ENCODE measurements at places on chromosomes 2 and 18.

DNA sequence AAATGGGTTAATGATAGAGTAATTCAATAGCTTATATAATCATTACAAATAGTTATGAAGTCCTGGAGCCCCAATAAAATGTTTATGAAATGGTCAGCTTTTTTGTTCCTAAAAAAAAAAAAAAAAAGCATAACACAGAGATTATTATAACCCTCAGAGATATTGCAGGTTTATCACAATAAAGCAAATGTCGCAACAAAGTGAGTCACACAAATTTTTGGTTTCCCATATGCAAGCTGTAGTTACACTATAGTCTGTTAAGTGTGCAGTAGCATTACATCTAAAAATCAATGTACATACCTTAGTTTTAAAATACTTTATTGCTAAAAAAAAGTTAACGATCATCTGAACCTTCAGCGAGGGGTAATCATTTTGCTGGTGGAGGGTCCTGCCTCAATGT lies 20.0 kb downstream of the WDFY1 start:
- no peak for DNase-seq

DNA sequence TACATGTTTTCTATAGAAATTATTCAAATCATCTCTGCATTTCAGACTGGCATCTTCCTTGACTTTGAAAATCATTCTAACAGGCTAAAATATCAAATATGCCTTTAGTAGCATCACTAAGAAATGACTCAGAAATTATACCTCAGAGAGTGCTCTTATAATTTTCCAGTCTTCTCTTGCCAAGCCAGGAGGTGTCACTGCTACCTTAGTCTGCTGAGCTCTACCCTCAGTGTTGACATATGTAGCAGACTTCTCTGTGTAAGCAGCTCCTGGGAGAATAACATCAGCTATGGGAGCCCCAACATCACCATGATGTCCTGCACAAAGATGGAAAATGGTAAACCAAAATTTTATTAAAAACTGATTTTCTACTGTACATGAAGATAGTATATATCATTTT lies 31.6 kb downstream of the NDUFS1 start:
- DNase-seq = no peak

DNA sequence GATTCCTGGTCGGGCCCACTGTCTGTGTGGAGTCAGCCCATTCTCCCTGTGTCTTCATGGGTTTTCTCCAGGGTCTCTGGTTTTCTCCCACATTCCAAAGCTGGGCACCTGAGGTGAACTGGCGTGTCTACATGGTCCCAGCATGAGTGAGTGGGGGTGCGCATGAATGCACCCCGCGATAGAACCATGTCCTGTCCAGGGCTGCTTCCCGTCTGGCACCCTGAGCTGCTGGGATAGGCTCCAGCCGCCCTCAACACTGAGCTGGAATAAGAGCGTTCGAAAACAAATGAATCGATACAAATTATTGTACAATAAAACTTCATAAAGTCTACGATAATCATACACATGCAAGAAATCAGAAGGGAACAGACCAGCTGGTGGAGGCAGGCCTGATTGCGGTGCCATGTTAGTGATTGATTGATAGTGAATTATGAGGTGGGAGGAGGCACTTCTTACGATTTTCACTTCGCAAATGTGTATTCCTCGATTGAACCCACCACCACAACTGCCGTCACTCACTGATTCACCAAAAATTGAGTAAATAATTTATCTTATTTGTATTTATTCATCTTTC lies 186.6 kb downstream of the MGAT5 start:
- no peak for DNase-seq

DNA sequence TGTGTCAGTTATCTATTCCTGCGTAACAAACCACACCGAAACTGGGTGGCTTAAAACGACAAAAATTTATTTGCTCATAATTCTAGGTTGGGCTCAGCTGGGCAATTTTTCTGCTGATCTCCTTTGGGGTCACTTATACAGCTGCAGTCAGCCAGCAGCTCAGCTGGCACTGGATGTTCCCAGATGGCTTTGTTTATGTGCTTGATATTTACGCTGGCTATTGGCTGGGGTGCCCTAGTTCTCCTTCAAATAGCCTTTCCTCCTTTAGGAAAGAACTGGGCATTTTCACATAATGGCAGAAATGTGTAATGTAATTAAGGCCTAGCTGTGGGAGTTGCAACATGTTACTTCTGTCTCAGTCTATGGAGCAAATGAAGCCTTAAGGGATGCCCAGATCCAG lies 142.2 kb downstream of the B3GNT2 start:
- DNase-seq = no peak

- DNase-seq = no peak
Measured at GRCh38 chr2:132437852-132438669, 21.5 kb downstream of the GPR39 start.

GRCh38 chr18:37570336-37570930 lies 4.8 kb upstream of the CELF4 start:
- DNase-seq = no peak

GRCh38 chr2:238231251-238231793 lies 8.5 kb downstream of the HES6 start:
- peak; percentile 80 for DNase-seq

GRCh38 chr2:30446602-30447148 lies 371 bp upstream of the LCLAT1 start:
- DNase-seq = no peak

DNA sequence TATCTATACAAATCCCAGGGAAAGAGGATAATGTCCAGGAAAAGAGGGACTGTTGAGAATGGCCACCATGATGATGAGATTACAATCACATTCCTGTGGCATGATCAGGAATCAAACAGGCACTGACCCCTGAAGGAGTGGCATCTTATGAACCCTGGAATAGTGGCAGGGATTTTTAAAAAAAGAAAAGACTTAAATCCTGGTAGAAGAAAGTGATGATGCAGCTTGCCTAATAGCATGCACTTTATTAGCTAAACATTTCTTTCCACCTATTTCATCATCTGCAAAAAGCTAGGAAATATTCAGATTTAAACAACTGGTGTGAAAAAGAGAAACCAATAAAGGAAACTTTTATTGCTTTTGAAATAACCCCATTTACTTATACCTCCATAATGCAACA lies 87.2 kb upstream of the FSHR start:
- DNase-seq = no peak

- no peak for DNase-seq
Measured at GRCh38 chr18:44093253-44093652, 587.4 kb upstream of the SETBP1 start.

- no peak for DNase-seq
Measured at GRCh38 chr18:57889841-57890240, 86.7 kb upstream of the ATP8B1 start.

- DNase-seq = no peak
Measured at GRCh38 chr2:43360137-43360536, 133.7 kb upstream of the ZFP36L2 start.

- no peak for DNase-seq
Measured at GRCh38 chr2:24163186-24163585, 11.7 kb upstream of the FAM228A start.

- DNase-seq = no peak
Measured at GRCh38 chr18:42086288-42086687, 131.3 kb downstream of the PIK3C3 start.

DNA sequence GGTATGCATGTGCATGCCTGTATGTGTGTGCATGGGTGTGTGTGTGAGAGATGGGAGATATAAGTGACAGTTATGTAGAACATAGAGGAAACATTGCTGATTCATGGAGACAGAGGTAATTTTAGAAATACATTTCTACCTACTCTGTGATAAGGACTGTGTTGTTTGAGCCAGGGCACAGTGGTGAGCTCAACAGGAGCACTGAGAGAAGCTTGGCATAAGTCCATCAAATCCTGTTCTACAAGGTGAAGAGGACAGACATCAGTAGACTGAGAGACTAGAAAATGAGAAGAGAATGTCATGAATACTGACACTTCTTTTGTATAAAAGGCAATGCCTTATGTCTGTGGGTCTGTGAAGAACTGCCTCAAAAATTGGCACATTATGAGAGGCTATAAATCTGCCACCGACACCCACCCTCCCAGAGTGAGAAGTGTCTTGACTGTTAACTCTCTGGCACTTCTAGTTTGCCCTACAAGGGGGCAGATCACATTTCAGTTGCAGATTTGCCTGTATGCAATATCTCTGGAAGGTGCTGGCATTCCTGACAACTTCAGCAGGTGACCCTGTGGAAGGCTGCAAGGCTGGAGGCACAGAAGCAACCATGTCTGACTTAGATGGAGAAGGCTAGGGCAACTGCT lies 962.3 kb upstream of the NRXN1 start:
- no peak for DNase-seq

GRCh38 chr2:131004446-131005209 lies 88.6 kb downstream of the FAM168B start:
- no peak for DNase-seq

- no peak for DNase-seq
Measured at GRCh38 chr2:201406077-201406662, 45.1 kb downstream of the TRAK2 start.

DNA sequence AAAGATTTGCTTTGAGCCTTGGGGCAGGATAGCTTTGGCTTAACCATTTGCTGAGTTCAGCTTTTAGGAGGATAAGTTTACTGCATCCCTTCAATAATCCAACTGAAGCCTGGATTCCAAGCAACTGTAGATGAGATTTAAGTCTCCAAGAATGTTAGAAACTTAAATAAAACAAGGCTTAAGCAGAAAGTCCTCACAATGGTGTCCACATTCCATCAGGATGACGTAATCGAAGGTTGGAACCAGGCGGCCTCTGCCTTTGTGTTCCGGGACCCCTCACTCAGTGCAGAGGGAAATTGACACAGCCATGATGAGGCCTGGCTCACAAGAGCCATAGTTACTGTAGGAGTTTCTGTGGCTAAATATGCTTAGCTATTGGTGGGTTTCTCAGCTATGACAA lies 260.4 kb downstream of the LPIN1 start:
- DNase-seq = peak; percentile 49

DNA sequence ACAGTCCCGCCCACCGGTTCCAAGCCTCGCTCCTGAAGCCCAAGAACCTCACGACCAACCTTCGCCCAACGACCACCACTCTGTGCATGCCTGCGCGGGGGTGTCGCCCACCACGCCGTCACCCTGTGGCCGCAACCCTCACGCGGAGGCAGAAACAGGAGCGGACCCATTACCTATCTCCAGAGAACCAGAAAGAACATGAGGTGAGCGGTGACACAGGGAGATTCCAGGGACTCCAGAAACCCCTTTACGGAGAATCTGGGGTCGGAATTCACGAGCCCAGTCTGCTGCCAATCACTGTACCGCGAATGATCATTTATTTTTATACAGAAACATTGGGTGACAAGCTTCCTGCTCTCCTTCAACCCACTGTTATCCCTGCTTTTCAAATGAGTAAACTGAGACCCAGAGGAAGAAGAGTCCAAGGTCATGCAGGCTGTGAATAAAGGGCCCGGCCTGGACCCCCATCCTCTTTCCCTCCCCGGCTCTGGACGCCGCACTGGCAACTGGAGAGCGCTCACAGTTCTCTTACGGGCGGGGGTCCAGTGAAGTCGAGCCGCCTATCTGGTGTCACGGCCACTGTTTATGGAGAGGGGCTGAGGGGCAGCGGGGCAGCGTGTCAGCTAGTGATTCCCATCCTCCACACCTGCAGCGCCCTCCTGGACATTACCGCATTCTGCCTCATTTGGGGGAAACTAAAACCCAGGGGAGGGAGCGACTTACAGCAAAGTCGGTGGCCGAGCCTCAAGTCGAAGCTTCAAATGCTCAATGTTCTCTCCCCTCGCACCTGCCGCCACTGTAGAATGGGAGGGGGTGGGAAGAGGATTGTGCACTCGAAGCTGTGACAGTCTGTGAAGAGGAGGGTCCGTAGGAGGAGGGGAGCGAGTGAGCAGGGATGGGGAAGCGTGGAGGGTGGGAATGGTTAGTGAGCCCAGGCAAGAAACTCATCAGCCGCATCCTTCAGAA lies 723 bp upstream of the SLC30A3 start:
- DNase-seq = no peak

- DNase-seq = no peak
Measured at GRCh38 chr2:161400076-161400475, 16.0 kb upstream of the TBR1 start.

All from right hindlimb (tissue), 1 donor.